ENCODE measurements at places on chromosomes 2 and 18.
A peak's percentile ranks its signal among the peaks of the same experiment; 100 is the strongest.

- no peak for DNase-seq
These were observed 31.4 kb upstream of the RHOB start for GRCh38 chr2:20415511-20415918.

- DNase-seq: peak; percentile 61
These were observed 260.2 kb upstream of the TRIB2 start for GRCh38 chr2:12456293-12457106.

DNA sequence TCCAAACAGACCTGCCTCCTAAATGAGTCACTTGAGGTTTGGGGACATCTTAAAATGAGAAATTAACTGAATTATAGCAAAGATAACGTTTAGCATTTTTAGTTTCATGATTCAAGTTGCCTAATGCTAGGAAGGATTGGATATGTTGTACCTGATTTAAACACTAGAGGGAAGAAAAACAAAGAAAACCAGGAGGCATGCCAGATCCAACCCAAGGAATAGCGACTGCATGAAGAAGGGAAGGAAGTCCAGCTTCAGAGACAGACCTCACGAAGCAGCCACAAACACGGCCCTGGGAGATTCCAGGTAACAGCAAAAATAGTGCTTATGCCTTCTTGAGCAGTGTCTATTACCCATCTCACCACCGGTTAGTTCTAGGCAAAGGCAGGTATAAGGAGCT, 499.9 kb upstream of the SPHKAP start:
- DNase-seq: no peak

- peak; percentile 59 for DNase-seq
These were observed 519 bp downstream of the TTL start for GRCh38 chr2:112482309-112483041.

- no peak for DNase-seq
These were observed 300.9 kb downstream of the ARHGAP15 start for GRCh38 chr2:143429932-143430679.

- no peak for DNase-seq
These were observed 149.9 kb downstream of the TMX3 start for GRCh38 chr18:68564961-68565360.

DNA sequence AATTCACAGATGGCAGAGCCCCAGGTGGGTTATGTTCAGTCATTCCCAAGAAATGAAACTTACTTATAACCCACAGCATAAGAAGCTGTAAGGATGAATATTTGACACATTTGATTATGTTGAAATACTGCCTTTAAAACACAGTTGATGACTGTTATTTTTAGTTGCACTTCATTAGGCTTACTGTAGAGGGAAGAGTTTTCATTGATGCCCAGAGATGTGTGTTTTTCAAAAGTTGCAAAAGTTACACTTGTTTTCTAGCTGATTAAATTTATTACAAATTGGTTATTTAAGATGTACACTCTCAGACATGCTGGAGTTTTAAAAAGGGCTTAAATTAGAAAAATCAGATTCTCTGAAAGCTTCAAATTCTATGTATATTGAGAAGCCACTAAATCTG, 506.1 kb downstream of the PARD3B start:
- DNase-seq: no peak

DNA sequence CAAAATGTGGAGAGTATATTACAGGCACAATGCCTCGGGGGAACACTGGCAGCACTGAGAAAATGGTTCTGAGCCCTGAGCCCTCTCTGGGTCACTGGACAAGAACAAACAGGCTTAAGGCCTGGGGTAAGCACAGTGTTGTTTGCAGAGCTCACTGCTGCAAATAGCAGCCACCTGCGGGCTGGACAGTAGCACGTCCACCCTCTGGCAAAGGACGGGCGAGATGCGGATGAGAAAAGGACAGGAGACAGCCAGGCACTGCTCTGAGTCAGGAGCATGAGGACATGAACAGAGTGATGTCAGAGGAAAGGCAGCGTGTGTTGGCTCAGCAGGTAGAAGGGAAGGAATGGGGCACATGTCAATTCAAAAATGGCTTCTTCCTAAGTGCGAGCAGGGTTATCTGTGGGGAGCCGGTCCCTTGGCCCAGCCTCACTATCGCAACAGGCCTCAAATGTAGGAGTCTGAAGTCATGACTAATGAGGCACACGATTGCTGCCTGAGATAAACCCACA, 25.9 kb upstream of the NEB start:
- no peak for DNase-seq
